ENCODE measurements at places on chromosomes 3 and 15. TPM values are rescaled to one million over a fixed set of nuclear protein-coding genes. Genes with fewer than 3 reads are reported as not detected.

Gene CCDC9B
- 2.4 TPM for total RNA-seq

Gene LEKR1
- 4.8 TPM for total RNA-seq

Gene EPHA3
- total RNA-seq: 63.0 TPM

Gene GOLGA8G
- total RNA-seq: not detected

Gene EOMES
- total RNA-seq: not detected

Gene MAGI1
- 42.9 TPM for total RNA-seq

Gene UCN2
- 0.49 TPM for total RNA-seq

Gene SPINK8
- total RNA-seq: not detected

Gene TRAK1
- total RNA-seq: 14.3 TPM

Gene ARGFX
- total RNA-seq: not detected

Gene CHRM5
- total RNA-seq: not detected

Gene LIPC
- total RNA-seq: not detected

Gene UBL7
- total RNA-seq: 15.4 TPM

Gene SH3BP5
- 72.0 TPM for total RNA-seq
